Right atrium auricular region (tissue), 2 donors: ENCODE measurements at places on chromosomes 11 and 22. TPM values are rescaled to one million over a fixed set of nuclear protein-coding genes. Genes with fewer than 3 reads are reported as not detected.

DNA sequence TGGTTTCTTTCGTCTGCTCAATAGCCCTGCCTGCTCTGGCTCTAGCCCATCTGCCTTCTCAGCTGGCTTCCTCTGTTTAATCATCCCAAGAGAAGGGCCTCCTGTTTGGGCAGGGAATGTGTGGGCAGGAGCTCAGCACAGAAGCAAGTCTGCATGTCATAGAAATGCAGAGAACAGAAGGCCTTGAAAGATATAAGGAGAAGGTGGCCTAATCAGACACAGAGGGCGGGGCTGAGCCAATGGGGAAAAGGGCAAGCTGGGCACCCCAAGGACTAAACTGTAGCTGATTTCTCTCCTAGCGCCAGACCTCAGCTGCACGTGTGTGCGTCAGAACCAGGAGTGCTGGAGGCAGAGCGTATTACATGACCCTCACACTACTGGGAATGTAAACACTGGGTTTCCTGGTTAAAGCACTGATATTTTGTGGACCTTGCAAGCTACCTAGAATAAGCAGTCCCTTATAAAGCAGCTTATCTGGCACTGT, 7.6 kb upstream of the CCKBR start:
- no peak for DNase-seq

- no peak for DNase-seq
These were observed 79.8 kb upstream of the CNTN5 start for GRCh38 chr11:98940913-98941312.

GRCh38 chr11:3228445-3228829, 3.8 kb downstream of the MRGPRE start:
- DNase-seq = no peak

- no peak for DNase-seq
These were observed 34.7 kb downstream of the ALG9 start for GRCh38 chr11:111836721-111837120.

GRCh38 chr11:63945477-63946163, 6.8 kb downstream of the NAA40 start:
- DNase-seq = peak; percentile 78

GRCh38 chr11:33674035-33674814, 26.4 kb downstream of the C11orf91 start:
- DNase-seq = peak; percentile 47

The MUC15 gene
- total RNA-seq = not detected

The INS gene
- not detected for total RNA-seq
